ENCODE measurements at places on chromosomes 11 and 22. TPM values are rescaled to one million over a fixed set of nuclear protein-coding genes. Genes with fewer than 3 reads are reported as not detected.

- no peak for DNase-seq
These were observed 12.5 kb upstream of the MUC6 start for GRCh38 chr11:1049071-1049405.

- DNase-seq, result no peak
These were observed 235.9 kb upstream of the NARS2 start for GRCh38 chr11:78810559-78811009.

Gene POU2AF1
- total RNA-seq, result 3.7 TPM

Gene ARSA
- total RNA-seq, result 40.6 TPM

DNA sequence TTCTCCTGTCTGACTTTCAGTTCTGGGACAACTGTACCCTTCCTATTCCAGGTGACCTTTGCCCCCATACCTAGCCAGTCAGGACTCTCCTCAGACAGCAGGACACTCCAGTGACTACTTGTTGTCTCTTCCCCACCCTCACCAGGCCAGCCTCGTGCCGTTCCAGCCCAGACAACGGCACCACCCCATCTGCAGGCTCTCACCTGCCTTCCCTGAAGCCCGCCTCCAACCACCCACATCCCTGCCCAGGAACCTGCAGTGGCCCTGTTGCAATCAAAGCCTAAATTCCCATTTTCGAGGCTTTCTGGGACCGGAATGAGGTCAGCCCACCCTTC lies 3.7 kb downstream of the IL2RB start:
- no peak for DNase-seq

GRCh38 chr11:15770798-15771414 lies 585.4 kb downstream of the SOX6 start:
- DNase-seq, result peak; percentile 62

GRCh38 chr11:77457340-77457739 lies 16.6 kb downstream of the PAK1 start:
- no peak for DNase-seq

DNA sequence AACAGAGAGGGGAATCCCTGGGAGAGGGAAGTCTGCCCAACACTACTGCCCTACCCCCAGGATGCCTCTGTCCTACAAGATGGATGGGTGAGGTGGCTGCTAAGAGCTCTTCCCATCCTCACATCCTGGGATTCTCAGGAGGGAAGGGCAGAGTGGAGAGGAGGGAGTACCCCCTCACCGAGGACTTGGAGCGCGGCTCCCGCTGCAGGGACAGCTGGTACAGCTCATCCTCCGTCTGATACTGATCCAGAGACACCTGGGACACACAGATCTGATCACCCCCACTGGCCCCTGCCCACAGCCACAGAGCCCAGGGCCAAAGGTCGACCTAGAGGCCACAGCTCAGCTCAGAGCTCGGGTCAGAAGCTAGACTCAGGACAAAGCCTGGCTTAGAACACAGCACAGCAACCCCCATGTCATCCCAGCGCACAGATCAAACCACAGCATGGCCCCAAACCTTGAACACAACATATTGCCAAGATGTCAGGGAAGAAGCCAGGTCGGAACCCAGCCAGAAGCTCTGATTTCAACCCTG lies 8.2 kb downstream of the RASGRP2 start:
- DNase-seq, result no peak

Gene PGGHG
- 12.9 TPM for total RNA-seq

GRCh38 chr11:123796226-123796625 lies 9.9 kb downstream of the OR6M1 start:
- no peak for DNase-seq

Gene EXPH5
- 41.8 TPM for total RNA-seq
